Renal cortical epithelial cell (primary cell): ENCODE measurements at places on chromosomes 12 and 14.

DNA sequence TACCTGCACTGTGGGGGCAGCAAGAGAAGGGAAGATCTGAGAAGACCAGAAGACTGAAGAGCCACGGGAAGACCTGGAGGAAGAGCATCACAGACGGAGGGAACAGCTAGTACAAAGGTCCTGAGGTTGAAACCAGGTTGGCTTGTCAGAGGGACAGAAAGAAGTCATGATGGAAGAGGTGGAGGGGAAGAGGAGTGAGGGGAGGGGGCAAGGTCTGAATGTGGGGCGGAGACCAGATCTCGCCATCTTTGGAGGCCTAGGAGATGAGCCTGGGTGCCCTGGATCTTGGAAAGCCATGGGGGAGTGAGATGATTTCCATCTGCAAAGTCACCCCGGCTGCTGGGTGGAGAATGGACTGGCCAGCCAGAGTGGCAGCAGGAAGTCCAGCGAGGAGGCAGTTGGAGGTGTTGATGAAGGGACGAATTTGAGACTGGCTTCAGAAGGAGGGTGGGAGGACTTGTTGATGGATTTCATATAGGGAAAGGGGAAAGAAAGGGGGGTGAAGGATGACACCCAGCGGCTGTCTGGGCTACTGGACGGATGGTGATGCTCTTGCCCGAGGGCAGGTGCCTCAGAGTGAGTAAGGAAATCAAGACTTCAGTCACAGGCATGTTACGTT lies 14.6 kb upstream of the UBC start:
- DNase-seq: no peak

- peak; percentile 7 for DNase-seq
These were observed 48.2 kb upstream of the PLXNC1 start for GRCh38 chr12:94100211-94100627.

DNA sequence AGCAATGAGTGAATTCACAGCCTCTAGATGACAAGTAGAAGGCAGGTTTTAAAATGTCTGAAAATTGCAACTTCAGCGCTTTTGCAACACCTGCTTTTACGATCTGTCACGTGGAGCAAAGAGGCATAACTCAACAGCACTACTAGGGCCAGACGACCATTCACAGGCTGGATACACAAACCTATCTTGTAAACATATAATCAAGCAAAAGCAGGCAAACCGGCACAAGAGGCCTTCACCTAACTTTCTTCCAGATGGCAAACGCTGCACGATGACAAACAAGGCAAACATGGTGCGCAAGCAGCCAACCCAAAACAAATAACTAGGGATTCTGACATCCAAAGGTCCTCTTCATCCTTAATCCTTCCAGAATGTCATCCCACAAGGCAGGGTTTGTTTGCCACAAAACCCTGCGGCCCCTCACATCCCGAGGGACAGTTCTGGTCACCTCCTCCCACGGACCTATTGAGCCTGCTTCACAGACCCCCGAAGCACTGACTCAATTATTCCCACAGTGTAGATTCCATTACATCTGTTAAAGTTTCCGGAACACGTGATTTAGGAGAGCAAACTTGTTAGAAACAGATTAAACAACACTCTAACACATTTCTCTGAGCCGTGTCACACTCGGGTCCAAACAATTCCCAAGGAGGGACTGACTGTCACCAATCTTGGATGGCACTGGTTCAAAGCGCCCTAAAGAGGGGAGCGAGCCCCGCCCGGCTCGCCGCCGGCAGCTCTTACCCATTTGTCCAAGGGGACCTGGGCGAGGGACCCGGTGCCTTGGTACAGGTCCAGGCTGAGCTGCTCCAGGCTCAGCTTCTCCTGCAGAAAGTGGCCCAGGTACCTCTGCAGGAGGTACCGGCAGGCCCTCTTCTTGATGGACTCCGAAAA lies 823 bp downstream of the ATG2B start:
- peak; percentile 74 for DNase-seq

DNA sequence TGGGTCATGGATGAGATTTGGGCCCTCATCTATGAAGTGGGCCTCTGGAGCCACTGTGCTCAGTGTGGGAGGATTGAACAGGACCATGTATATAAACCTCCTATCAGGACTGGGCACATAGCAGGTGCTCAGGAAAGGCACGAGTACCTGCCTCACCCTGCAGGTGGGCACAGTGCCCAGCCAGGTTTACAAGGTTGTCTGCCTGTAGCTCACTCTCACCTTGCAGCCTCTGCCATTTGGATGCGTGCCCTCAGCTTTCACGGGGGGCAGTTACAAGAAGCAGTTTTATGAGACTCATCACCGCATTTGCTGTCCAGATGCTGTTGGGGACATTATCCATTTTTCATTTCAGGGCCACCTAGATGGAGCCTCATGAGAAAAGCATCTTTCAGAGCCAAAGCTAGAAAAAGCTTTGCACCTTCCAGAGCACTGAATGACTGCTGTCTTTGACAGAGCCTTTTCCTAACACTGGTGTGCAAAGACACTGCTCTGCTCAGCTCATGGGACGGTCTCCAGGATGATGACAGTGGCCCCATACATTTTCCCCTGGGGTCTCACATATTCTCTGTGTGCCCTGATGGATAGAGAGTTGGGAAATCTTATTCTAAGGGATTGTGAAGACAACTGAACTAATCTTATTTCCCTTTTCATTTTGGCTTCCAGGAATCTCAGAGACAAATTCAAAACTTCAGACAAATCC lies 327.5 kb upstream of the RTL1 start:
- no peak for DNase-seq
